ENCODE measurements at places on chromosomes 13 and 19. TPM values are rescaled to one million over a fixed set of nuclear protein-coding genes. Genes with fewer than 3 reads are reported as not detected.

PRODH2 gene
- total RNA-seq: not detected

SLC1A6 gene
- 0.26 TPM for total RNA-seq

ZNF99 gene
- not detected for total RNA-seq

TRIP10 gene
- total RNA-seq: 79.2 TPM

PNMA8B gene
- total RNA-seq: 0.75 TPM

PRDX2 gene
- 406 TPM for total RNA-seq

SEMA6B gene
- 12.2 TPM for total RNA-seq

IRGC gene
- total RNA-seq: not detected

IGFL3 gene
- total RNA-seq: not detected

OR10H5 gene
- not detected for total RNA-seq

ZSWIM9 gene
- 15.8 TPM for total RNA-seq

SHISA2 gene
- total RNA-seq: 2.2 TPM

MYPOP gene
- total RNA-seq: 11.4 TPM

MCF2L gene
- total RNA-seq: 7.0 TPM

LRRC4B gene
- 23.1 TPM for total RNA-seq

MCEMP1 gene
- 4.1 TPM for total RNA-seq

VSIG10L gene
- 0.69 TPM for total RNA-seq

LRRC63 gene
- total RNA-seq: 0.82 TPM

SPRYD7 gene
- 2.9 TPM for total RNA-seq

ZNF177 gene
- 3.8 TPM for total RNA-seq

CYTH2 gene
- 120 TPM for total RNA-seq

CYP4F8 gene
- total RNA-seq: not detected

URAD gene
- not detected for total RNA-seq

ZNF845 gene
- total RNA-seq: 8.6 TPM

CEACAM3 gene
- total RNA-seq: not detected

REEP6 gene
- 4.7 TPM for total RNA-seq

DHDH gene
- total RNA-seq: not detected

CCDC70 gene
- total RNA-seq: not detected

C5AR2 gene
- total RNA-seq: not detected

CGB5 gene
- not detected for total RNA-seq

EMP3 gene
- 170 TPM for total RNA-seq

SLC27A1 gene
- 6.9 TPM for total RNA-seq

ARID3A gene
- total RNA-seq: 19.6 TPM

F7 gene
- total RNA-seq: not detected

GAPDHS gene
- total RNA-seq: not detected

ZNF728 gene
- total RNA-seq: not detected

NKPD1 gene
- 0.30 TPM for total RNA-seq

PCSK4 gene
- 7.2 TPM for total RNA-seq

All from A673 (cell line).